Hepatocyte (in vitro differentiated cells): ENCODE measurements at places on chromosomes 12 and 14. TPM values are rescaled to one million over a fixed set of nuclear protein-coding genes. Genes with fewer than 3 reads are reported as not detected.
A peak's percentile ranks its signal among the peaks of the same experiment; 100 is the strongest.

Gene RACGAP1
- total RNA-seq = 22.1 and 22.2 TPM in 2 replicates

Gene KIF26A
- 5.0 and 6.1 TPM in 2 replicates for total RNA-seq

Gene ASPG
- 4.9 and 5.9 TPM in 2 replicates for total RNA-seq

Gene EID3
- 8.0 and 10.1 TPM in 2 replicates for total RNA-seq

Gene GPRC5D
- total RNA-seq = not detected in 2 replicates

Gene CCDC184
- 4.8 and 7.7 TPM in 2 replicates for total RNA-seq

Gene IFI27
- total RNA-seq = 1.1 and 1.8 TPM in 2 replicates

Gene OLR1
- 7.3 and 15.1 TPM in 2 replicates for total RNA-seq

Gene GRIP1
- total RNA-seq = 7.6 and 7.7 TPM in 2 replicates

- no peak overlapping the region for H3K4me3 ChIP-seq
- H3K27me3 ChIP-seq = no peaks in the 10 kb centered on the region
- peak; percentile 80 for DNase-seq
- H3K4me1 ChIP-seq = peaks cover 25% of the 10 kb centered on the region
- peak overlapping the region; percentile 80 for H3K27ac ChIP-seq
- no peaks in the 10 kb centered on the region for H3K36me3 ChIP-seq
Observed at GRCh38 chr12:108629824-108630476, 3.7 kb downstream of the SELPLG start.

- no peak overlapping the region for H3K4me3 ChIP-seq
- no peaks in the 10 kb centered on the region for H3K27me3 ChIP-seq
- no peak for DNase-seq
- H3K36me3 ChIP-seq = no peaks in the 10 kb centered on the region
- H3K4me1 ChIP-seq = peaks cover 22% of the 10 kb centered on the region
Observed at GRCh38 chr14:81313775-81314429, 86.2 kb downstream of the STON2 start.

DNA sequence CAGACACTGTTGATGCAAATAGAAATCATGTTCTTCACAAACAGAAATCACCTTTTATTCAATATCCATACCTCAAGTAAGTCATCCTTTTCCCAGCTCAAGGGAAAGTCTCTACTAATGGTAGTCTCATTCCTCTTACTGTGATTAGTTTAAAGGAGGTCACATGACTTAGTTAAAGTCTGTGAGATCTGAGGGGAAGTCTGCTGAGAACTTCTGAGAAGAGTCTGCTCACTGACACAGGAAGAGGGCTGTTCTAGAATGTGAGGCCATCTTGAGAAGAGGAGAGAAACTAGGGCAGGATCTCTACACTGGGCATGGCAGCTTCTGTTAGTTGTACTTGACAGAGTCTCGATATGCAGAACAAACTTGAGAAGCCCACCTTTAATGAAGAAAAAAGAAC is 146.8 kb downstream of the C12orf42 start:
- H3K4me1 ChIP-seq = no peaks in the 10 kb centered on the region
- no peaks in the 10 kb centered on the region for H3K27me3 ChIP-seq
- no peaks in the 10 kb centered on the region for H3K36me3 ChIP-seq
- no peak for DNase-seq
- no peak overlapping the region for H3K4me3 ChIP-seq

- H3K4me3 ChIP-seq = no peak overlapping the region
- no peaks in the 10 kb centered on the region for H3K27me3 ChIP-seq
- H3K4me1 ChIP-seq = no peaks in the 10 kb centered on the region
Observed at GRCh38 chr14:53147208-53147607, 5.9 kb downstream of the DDHD1 start.

- peak overlapping the region; percentile 61 for H3K4me3 ChIP-seq
- peak; percentile 92 for DNase-seq
- peaks cover 19% of the 10 kb centered on the region for H3K4me1 ChIP-seq
- no peak overlapping the region for H3K27ac ChIP-seq
- no peaks in the 10 kb centered on the region for H3K36me3 ChIP-seq
Observed at GRCh38 chr12:48996794-48997718, 2.1 kb downstream of the DDN start.

- H3K4me1 ChIP-seq = peaks cover 11% of the 10 kb centered on the region
- DNase-seq = no peak
- H3K36me3 ChIP-seq = no peaks in the 10 kb centered on the region
- peaks cover 7% of the 10 kb centered on the region for H3K27me3 ChIP-seq
Observed at GRCh38 chr14:24051176-24051788, 527 bp upstream of the CARMIL3 start.

DNA sequence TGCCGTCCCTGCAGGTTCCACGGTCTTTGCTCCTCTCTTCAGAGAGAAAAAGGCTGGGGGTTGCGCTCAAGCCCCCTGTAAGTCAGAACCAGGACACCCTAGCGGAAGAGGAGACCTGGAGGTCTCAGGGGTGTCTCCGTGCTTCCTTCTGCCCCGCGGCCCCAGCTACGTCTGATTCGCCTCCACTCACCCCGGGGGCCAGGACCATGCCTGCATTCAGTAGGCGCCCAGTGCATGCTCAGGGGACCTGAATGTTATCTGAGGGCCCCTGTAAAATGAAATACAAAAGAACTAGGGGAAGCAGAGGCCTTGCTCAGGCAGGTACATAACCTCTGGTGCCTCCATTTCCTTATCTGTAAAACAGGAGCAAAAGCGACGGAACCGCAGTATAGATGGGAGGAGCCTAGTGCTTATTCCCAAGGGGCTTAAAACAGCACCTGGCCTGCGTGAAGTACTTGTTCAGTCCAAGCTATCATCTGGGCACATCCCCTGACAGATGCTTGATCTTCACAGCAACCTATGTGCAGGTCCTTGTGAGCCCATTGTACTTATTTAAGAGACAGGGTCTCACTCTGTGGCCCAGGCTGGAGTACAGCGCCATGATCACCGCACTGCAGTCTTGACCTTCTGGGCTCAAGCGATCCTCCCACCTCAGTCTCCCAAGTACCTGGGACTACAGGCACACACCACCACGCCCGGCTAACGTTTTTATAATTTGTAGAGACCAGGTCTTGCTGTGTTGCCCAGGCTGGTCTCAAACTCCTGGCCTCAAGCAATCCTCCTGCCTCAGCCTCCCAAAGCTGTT is 110.3 kb upstream of the NCOR2 start:
- no peaks in the 10 kb centered on the region for H3K36me3 ChIP-seq
- peaks cover 23% of the 10 kb centered on the region for H3K4me1 ChIP-seq
- H3K27me3 ChIP-seq = no peaks in the 10 kb centered on the region
- H3K27ac ChIP-seq = no peak overlapping the region
- no peak overlapping the region for H3K4me3 ChIP-seq

DNA sequence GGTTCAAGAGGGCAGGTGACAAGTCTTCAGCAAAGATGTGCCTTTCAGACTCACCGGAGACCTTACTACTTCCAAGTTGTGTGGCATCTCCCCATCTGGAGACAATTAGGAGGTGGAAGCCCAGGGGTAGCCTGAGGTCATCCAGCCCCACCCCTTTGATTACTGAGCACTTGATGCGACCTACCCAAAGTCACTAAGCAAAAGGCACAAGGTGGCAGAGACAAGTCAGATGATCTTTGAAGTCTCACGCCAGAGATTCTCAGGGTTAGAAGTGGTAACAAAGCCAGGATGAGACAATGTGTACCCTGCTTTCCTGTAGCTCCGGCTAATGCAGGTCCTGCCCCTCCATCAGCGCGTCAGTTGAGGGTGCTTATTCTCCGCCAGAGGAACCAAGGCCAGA is 1.4 kb upstream of the FOXN3 start:
- no peak for DNase-seq
- no peaks in the 10 kb centered on the region for H3K27me3 ChIP-seq
- no peak overlapping the region for H3K27ac ChIP-seq
- H3K4me1 ChIP-seq = peaks cover 27% of the 10 kb centered on the region
- H3K36me3 ChIP-seq = no peaks in the 10 kb centered on the region

GRCh38 chr12:92297932-92298696 is 152.5 kb upstream of the BTG1 start:
- H3K27me3 ChIP-seq = no peaks in the 10 kb centered on the region
- H3K4me1 ChIP-seq = peaks cover 4% of the 10 kb centered on the region
- H3K4me3 ChIP-seq = no peak overlapping the region
- no peaks in the 10 kb centered on the region for H3K36me3 ChIP-seq

DNA sequence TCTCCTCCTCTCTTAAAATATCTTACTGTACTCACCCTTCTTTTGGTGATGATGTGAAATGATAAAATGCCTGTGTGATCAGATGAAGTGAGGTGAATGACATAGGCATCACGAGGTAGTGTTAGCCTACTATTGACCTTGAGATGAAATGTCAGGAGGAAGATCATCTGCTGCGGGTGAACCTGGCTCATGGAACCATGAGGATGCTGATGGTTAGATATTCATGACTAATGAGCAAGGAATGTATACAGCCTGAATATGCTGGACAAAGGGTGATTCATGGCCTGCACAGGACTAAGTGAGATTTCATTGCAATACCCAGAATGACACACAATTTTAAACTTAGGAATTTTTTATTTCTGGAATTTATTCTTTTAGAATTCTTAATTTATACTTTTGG is 89.6 kb downstream of the DAAM1 start:
- H3K27ac ChIP-seq = peak overlapping the region; percentile 69
- H3K36me3 ChIP-seq = no peaks in the 10 kb centered on the region
- H3K4me1 ChIP-seq = peaks cover 13% of the 10 kb centered on the region
- no peaks in the 10 kb centered on the region for H3K27me3 ChIP-seq
- no peak overlapping the region for H3K4me3 ChIP-seq
- peak; percentile 48 for DNase-seq

GRCh38 chr14:102979406-102979805 is 56.9 kb downstream of the AMN start:
- no peak overlapping the region for H3K27ac ChIP-seq
- no peaks in the 10 kb centered on the region for H3K36me3 ChIP-seq
- H3K27me3 ChIP-seq = no peaks in the 10 kb centered on the region
- H3K4me1 ChIP-seq = no peaks in the 10 kb centered on the region
- DNase-seq = no peak

DNA sequence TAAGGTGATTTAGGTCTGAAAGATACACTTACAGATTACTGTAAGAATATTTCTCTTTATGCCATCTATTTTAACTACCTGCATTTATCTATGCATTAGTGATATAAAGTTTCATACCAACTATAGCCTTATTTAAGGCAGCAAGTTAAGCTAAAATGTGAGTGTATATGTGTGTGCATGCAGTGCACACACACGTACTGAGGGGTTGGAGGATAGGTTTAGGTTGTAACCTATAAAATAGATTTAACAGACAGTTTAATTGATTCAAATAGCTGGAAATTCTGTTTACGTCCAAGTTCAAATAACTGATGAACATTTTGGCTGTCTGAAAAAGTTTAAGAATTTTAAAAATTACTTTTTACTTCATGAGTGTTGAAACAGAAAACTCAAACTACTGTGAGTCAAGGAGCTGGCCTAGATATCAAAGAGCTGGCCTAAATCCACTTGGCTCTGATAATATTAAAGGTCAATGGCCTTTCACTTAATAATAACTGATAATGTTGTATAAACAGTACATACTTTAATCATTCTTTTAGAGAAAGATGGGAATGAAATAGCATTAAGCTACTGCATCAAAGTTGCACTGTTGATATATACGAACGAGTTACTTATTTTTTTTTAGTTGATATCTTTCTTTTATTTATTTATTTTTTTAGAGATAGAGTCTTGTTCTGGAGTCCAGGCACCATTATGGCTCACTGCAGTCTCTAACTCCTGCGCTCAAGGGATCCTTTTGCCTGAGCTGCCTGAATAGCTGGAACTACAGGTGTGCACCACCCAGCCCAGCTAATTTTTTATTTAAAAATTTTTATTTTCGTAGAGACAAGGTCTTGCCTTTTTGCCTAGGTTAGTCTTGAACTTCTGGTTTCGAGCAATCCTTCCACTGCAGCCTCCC is 13.8 kb upstream of the KCNJ8 start:
- DNase-seq = no peak
- no peaks in the 10 kb centered on the region for H3K36me3 ChIP-seq
- no peak overlapping the region for H3K4me3 ChIP-seq
- H3K4me1 ChIP-seq = no peaks in the 10 kb centered on the region
- no peak overlapping the region for H3K27ac ChIP-seq

DNA sequence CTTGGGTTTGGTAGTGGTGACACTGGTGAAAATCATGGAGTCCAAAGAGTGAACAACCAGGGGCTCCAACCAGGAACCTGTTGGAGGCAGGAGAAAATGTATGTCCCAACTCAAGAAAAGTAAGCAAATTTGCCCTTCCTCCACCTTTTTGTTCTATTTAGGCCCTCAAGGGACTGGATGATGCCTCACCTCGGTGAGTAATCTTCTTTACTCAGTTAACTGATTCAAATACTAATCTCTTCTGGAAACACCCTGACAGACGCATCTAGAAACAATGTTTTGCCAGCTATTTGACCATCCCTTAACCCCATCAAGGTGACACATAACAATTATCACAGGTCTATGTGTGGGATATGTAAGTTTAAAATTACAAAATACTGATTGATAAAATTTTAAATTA is 272.4 kb upstream of the FOXG1 start:
- no peaks in the 10 kb centered on the region for H3K36me3 ChIP-seq
- H3K4me3 ChIP-seq = no peak overlapping the region
- no peaks in the 10 kb centered on the region for H3K27me3 ChIP-seq
- no peak overlapping the region for H3K27ac ChIP-seq

GRCh38 chr14:72625689-72626088 is 268.2 kb downstream of the DPF3 start:
- no peak overlapping the region for H3K27ac ChIP-seq
- no peaks in the 10 kb centered on the region for H3K4me1 ChIP-seq
- DNase-seq = no peak
- H3K36me3 ChIP-seq = no peaks in the 10 kb centered on the region

DNA sequence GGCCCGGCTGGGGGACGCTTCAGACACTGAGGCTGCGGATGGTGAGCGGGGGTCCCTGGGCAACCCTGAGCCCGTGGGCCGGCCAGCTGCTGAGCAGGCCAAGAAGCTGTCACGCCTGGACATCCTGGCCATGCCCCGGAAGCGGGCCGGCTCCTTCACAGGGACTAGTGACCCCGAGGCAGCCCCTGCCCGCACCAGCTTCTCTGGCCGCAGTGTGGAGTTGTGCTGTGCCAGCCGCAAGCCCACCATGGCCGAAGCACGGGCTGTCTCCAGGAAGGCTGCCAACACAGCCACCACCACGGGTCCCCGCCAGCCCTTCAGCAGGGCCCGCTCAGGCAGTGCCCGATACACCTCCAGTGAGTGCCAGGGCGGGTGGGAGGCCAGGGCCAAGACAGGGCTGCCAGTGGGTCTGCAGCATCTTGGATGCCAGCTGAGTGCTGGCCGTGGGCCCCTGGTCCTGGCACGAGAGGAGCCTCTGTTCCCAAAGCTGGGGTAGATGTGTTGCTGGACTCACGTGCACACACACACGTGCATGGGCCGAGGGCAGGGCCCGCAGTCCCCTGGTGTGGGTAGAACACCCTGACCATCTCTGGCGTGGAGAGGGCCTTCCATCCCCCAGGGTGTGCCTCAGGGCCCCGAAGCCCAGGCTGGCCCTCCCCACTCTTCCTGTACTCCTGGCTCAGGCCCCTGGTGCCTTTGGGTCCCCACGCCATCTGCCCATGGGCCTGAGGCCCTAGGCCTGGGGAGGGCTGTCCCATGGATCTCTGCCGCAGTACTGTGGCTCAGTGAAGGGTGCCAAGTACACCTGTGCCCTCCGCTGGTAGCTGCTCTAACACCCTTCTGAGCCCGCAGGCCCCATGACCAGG is 22.8 kb downstream of the CEP170B start:
- no peaks in the 10 kb centered on the region for H3K27me3 ChIP-seq
- H3K27ac ChIP-seq = no peak overlapping the region
- H3K4me1 ChIP-seq = no peaks in the 10 kb centered on the region
- H3K36me3 ChIP-seq = no peaks in the 10 kb centered on the region
- no peak overlapping the region for H3K4me3 ChIP-seq
- DNase-seq = no peak
